Activated naive CD4-positive, alpha-beta T cell treated with anti-CD3 and anti-CD28 coated beads, Interleukin-2, amount 50 U/mL, for 16 hours (primary cell): ENCODE measurements at places on chromosomes 11 and 22.

DNA sequence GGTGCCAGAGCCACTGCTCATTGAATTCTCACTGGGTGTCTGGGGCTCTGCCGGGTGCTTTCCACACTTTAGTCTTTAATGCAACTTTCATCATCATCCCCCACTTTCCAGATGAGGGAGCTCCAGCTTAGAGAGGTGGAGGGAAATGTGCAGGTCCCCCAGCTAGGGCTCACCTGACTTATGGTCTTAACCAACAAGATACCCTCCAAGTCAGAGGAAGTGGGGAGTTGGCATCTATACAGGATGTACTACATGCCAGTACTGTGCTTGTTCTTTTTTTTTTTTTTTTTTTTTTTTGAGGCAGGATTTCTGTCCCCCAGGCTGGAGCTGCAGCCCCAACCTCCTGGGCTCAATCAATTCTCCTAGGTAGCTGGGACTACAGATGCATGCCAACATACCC lies 26.3 kb downstream of the C22orf42 start:
- DNase-seq = no peak

GRCh38 chr11:83948200-83948599 lies 662.0 kb upstream of the CCDC90B start:
- DNase-seq = no peak

DNA sequence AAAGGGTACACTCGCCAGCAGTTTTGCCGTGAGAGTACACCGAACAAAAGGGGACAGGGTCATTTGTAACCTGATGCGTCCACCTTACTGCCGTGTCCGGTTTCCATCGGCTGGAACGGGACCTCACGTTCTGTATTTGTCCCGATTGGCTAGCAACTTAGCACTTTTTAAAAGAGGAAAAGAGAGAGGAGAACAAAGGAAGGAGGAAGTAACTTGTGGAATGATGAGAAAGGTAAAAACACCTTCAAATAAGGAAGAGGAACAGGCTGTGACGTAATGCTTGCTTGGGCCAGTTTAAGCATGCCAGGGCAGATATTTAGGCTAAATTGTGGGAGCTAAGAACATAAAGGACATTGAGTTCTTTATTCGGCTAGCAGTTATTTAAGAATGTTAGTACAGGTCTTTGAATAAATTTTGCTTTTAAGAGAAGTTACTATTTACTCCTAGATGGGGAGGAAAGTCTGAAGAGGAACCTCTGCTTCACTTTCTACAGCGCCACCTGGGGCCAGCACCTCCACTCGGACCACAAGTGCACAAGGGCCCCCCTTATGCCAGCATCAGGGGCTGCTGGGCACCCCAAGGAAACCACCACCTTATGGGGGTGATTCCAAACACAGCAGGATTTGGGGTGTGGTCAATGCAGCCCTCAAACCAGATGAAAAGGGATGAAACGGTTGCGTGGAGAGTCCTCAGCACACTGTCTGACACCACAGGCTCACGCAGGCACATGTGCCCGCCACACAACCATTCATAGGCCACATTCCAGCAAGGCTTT lies 5.8 kb downstream of the ARSA start:
- DNase-seq = no peak

DNA sequence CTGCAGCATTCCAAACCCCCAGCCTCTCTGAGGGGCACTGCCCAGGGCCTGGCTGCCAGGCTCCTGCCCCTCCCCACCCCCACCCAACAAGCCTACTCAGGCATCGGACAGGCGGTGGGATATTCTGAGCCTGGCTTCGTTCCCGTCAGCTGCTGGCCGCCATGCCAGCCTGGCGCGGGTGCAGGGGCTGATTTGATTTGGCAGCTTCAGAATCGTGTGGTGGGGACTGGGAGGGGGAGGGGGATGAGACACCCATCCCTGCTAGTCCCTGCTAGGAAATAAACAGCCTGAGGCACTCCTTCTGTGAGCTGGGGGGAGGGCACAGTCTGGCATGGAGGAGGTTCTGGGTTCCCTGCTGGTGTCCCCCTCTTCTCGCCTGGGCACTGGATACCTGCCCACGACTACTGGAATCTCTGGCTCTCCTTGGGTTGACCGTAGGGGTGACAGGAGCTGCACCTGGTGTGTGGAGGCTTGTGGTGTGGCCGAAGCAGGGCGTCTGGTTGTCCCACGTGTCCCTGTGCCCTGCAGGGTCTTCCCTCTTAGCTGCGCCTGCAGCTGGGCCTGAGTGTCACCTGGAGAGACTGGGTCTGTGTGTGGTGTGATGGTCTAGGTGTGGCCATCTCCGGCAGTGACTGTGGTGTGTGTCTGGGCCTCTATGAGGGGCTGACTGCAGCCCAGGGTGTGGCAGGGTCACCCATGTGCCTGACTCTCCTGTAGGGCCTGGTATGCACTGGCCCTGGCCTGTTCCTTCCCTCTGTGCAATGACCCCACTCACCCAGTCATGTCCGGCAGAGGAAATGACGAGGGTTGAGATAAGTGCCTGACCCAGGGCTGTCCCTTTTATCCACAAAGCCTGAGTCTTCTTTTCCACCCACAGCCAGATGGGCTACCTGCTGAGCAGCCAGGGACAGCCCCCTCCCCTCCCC lies 42.2 kb downstream of the PDE2A start:
- DNase-seq = no peak

DNA sequence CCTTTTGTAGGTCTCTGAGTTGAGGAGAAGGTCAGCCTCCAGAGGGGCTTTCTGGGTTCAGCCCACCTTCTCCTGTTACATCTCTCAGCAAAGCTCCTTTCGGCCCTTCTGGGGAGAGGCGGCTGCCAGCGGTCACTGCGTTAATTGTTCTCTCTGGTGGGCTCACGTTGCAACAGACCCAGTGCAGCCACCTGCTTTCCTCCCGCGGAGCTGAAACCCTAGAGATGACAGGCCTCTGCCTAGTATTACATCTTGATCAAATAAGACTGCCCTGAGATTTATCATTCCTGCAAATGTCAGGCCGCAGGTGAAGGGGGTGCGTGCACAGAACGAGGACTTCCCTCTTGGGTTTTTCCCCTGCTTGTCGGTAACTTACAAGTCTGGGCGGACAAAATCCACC lies 43.2 kb upstream of the CREB3L1 start:
- DNase-seq = no peak

GRCh38 chr22:37284126-37284804 lies 2.0 kb downstream of the CYTH4 start:
- DNase-seq = no peak

- peak; percentile 56 for DNase-seq
These were observed 59.8 kb upstream of the WNT7B start for GRCh38 chr22:46036558-46037408.

DNA sequence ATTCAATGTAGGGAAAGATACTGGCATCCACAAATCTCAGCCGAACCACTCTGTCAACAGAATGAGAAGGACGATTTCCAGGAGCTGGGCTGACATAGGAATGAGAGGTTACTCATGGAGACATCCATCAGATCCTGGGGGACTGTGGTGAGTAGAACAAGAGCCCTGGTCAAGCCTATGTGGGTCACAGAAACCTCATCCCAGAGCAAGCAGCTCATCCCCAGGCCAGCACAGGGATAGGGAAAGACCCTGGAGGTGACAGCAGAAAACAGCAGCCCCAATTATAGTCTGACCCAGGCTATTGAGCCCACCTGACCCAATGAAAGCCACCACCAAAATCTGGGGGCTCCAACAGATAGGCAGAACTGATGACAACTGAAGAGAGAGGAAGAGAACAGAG lies 128.0 kb upstream of the SERPIND1 start:
- DNase-seq = no peak

GRCh38 chr11:64553554-64554201 lies 37.3 kb upstream of the SLC22A12 start:
- DNase-seq = peak; percentile 49

GRCh38 chr11:79783833-79784232 lies 343.0 kb upstream of the TENM4 start:
- DNase-seq = no peak

DNA sequence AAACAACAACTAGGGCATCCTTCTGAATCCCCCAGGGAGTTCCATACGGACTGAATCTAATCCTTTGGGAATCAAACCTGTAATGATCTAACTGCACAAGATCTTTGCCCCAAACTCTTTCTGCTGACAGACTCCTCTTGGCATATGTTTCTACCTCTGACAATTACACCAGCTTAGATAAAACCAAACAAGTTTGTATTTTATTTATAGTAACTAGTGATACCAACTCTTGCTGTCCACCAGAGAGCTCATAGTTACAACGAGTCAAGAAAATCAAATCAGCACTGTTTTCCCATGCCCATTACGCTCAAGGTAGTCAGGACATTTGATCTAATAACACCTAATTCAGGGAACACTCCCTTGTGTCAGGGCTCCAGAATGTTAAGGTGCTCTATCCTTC lies 972.0 kb downstream of the NTM start:
- no peak for DNase-seq

GRCh38 chr11:68383976-68384501 lies 71.6 kb downstream of the LRP5 start:
- peak; percentile 62 for DNase-seq

DNA sequence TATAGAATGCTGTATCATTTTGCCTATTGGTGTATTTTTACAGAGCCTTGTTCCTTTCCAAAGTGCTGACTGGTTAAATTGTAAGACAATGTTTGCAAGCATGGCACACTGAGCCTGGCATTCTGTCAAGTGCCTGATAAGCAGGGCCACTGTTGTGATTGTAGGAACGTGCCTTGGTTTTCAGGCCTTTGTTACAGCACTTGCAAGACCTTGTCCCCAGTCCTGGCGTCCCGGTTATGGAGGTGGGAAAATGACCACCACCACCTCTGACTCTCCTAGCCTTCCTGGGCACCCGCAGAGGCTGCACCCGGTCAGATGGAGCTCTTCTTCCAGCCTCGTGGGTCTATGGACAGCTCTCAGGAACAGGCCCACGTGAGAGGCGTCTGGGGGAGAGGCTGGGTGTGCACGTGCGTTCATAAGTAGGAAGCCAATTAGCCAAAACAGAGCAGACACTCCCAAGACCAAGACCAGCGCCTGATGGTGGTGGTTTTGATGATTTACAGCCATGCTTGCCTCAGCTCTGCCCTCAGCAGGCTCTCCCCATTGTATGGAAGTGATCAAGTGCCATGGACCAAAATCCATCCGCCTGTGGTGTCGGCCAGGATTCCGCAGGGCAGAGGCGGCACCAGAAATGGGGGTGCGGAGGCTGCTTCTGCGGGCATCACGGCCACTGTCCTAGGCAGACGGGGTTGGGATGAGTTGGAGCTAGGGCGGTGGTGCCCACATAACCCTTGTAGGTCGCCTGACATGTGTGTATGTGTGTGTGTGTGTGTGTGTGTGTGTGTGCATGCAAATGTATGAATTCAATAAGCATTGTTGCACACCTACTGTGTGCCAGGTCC lies 89.8 kb downstream of the RTL6 start:
- DNase-seq = no peak

- no peak for DNase-seq
These were observed 74.3 kb upstream of the TP53I11 start for GRCh38 chr11:45024846-45025588.

DNA sequence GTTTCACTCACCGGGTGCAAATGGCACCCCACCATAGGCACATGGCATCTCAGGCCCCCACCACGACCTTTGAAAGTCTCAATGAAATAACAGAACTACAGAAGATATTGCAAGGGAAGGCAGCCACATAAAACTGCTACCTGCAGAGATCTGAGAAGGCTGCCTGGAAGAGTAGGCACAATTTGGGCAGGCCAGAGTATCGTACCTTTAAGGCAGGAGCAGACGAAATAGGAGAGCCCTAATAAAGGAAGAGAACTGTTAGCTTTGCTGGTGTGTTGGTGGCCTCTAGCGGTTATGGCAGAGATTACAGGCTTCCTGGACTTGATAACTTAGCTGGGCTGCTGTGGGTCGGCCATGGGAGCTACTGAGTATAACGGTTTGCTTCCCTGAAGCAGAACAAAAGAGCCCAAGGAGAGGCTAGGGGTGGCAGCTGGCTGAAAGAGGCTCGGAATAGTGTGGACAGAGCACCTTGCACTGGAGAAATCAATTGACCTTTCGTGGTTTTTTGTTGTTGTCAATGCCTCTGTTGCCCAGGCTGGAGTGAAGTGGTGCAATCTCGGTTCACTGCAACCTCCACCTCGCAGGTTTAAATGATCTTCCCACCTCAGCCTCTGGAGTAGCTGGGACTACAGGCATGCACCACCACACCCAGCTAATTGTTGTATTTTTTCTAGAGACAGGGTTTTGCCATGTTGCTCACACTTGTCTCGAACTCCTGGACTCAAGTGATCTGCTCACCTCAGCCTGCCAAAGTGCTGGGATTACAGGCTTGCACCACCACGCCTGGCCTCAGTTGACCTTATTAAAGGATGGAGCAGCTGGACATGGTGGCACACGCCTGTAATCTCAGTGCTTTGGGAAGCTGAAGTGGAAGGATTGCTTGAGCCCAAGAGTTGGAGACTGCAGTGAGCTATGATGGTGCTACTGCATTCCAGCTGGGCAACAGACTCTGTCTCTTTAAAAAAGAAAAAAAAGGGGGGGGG lies 4.8 kb downstream of the SDF2L1 start:
- peak; percentile 77 for DNase-seq

DNA sequence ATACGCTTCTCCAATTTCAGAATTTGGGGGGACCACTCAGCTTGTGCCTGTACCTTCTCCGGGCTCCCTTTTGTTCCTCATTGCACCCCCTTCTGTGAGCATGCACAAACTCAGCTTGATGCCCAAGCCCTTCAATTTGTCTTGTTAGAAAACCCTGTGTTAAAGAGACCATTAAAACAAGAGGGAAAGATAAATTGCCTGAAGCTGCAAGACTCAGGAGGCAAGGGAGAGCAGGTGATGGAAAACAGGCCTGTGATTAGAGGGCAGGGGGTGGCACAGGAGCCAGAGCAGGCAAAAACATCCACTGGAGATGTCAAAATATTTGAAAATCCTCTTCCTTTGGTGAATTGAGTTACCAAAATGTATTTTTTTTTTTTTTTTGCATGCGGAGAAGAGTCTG lies 121.7 kb downstream of the MIAT start:
- DNase-seq = no peak

DNA sequence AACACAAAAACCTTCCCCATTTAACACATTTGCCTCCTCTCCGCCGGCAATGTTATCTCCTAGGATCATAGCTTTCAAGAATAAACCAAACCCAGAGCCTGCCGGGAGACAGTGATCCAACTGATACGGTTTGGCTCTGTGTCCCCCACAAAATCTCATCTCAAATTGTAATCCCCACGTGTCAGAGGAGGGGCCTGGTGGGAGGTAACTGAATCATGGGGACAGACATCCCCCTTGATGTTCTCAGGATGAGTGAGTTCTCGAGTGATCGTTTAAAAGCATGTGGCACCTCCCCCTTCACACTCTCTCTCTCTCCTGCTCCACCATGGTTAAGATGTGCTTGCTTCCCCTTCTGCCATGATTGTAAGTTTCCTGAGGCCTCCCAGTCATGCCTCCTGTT lies 33.3 kb downstream of the RBFOX2 start:
- DNase-seq = no peak

DNA sequence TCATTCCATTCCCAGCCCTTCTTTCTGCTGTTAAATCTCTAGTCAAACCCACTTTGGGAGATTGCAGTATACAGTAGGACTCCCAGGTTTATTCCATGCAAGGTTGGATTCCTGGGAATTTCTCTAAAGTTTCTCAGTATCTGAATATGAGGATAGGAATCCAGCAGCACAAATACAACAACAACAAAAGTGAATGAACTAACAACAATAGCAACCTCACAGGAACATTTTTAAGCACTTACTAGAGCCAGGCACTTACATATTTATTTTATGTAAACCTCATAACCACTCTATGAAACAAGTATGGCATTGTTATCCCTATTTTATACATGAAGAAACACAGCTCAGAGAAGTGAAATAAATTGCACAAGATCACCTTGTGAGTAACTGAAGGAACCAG lies 1.9 kb downstream of the MMP7 start:
- DNase-seq = no peak

- DNase-seq = no peak
These were observed 24.8 kb downstream of the TPST2 start for GRCh38 chr22:26565181-26565580.

GRCh38 chr11:82556210-82556609 lies 177.5 kb downstream of the FAM181B start:
- DNase-seq = no peak
